ENCODE measurements at places on chromosomes 5 and 9.
A peak's percentile ranks its signal among the peaks of the same experiment; 100 is the strongest.

GRCh38 chr5:76299592-76299991, 103.5 kb upstream of the IQGAP2 start:
- DNase-seq = no peak

- DNase-seq = no peak
Measured at GRCh38 chr5:147578228-147579024, 68.6 kb upstream of the DPYSL3 start.

DNA sequence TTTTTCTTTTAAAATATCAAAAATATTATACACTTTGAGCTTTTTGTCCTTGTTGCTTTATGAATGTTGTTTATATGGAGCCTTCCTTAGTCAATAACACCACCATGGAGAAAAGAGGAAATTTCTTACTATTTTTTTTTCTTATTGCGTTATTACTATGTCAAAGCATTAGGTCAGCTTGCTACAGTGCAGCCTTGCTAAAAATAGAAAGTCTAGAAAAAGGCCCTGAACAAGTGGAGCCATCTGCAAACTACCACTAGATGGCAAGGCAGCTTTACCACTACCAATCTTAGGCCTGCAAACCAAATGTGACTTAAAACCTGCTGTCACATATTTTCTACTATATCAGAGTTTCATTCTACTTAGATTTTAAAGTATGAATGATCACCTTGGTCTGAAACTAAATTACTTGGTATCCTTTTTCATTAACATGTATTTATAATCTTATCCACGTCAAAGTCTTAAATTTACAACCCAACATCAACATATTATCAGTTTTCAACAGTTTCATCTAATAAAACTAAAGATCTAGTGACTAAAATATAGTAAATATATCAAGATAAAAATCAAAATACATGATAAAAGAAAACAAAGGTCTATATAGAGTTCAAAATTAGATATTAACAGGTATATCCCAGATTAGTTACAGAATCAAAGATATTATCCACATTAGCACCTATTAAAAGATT, 113.1 kb upstream of the ACOT12 start:
- DNase-seq = peak; percentile 83

GRCh38 chr9:6816581-6816980, 58.8 kb downstream of the KDM4C start:
- DNase-seq = no peak

- DNase-seq = peak; percentile 72
Measured at GRCh38 chr9:128091144-128091543, 23.1 kb downstream of the SLC25A25 start.

DNA sequence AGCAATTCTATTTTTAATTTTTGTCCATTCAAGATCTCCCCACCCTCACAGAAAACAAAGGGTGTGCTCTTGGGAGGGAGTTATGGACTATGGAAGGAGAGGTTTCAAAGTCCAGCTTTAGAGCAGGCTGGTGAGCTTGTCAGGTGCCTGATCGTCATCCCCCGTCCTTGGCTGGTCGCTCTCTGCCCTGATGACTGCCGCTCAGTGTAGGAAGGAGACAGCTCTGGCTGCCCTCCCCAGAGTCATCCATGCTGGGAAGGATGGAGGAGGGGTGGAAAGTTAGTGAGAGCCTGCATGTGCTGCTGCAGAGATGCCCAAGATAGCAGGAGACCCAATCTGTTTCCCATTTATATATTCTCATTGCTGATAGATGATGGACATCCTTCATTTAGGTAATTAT, 96.6 kb downstream of the NLN start:
- DNase-seq = no peak

DNA sequence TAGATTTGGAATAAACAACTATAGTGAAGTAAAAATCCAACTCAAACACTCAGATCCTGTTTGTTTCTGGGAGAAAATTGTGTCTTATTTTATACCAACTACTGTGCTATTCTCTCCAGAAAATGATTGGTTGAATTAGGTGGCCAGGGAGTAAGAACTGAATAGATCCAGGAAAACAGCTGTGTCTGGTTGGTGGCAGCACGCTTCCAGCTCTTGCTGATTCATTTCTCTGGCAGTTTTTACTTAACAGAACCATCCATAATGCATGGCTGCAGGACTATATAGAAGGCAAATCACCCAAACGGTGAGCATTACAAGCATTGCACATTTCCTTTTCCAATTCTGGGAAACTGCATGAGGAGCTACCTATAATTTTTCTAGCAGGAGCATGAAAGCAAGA, 29.5 kb downstream of the DMAC1 start:
- no peak for DNase-seq

DNA sequence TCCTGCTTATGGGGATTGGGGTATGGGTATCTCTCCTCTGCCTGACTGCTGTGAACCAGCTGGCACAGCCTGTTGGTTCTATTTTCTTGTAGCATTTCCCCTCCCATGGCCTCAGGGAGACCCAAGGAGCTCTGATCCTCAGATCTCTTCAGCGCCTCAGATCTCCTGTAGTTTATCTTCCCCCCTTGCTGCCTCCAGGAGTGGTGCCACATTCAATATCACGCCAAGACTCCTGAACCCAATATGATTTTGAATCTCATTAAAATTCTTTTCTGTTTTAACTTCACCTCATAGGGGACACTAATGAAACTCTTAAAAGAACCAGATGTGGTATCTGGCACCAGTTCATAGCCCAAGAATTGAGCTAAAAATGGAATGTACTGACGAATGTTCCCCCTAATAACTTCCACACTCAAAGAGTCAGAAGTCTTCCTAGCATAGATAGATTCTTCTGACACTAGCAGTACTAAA, 59.6 kb upstream of the LIFR start:
- DNase-seq = no peak

DNA sequence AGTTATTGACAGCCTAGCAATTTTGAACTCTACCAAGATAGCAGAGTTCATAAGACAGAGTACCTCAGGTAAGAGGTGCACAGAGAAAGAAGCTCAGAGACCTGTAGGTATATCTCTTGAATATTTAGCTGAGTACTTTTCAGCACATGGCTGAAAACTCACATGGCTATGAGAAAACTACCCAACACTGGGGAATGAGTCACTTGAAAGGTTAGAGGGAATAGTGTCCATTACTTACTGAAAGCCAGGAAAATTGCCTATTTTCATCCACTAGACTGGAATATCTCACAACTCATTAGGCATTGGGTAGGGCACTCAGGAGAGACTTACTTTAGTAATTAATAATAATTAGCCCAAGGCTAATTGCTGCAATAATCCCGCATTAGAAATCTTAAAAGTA, 8.3 kb downstream of the TSLP start:
- no peak for DNase-seq

DNA sequence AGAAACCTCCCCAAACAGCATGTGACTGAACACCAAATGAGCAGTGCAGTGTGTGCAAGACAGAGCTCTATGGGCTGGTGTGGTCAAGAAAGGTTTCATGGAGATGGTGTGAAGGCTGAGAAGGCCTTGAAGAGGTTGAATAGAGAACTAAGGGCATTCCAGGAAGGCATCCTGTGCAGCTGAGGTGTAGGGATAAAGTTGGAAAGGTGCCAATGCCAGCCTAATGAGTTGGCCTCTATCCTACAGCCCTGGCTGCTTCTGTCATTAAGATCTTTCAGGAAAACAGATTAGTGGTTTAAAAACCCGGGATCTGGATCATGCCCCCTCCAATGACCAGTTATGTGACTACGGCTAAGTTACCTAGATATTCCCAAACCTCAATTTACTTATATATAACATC, 4.0 kb downstream of the HDAC3 start:
- DNase-seq = no peak

- no peak for DNase-seq
Measured at GRCh38 chr5:133129289-133129688, 77.5 kb downstream of the HSPA4 start.

GRCh38 chr5:32598997-32599549, 13.7 kb downstream of the SUB1 start:
- DNase-seq = no peak

DNA sequence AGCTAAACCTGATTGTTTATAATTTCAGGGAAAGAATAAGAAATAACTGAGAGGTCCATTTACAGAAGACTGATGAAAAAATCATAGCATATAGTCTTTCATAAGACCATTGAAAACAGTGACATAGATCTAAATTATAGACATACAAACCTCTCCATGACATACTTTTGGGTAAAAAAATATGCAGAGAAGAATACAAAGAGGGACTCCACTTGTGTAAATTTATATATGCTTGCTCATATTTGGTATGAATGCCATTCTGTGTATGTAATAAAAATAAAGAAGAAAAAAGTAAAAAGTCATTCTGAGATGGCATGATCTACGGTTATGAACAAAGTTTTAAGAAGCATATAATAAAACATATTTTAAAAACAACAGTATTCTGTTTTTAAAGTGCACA, 310.7 kb downstream of the ASTN2 start:
- DNase-seq = no peak

- no peak for DNase-seq
Measured at GRCh38 chr5:173452119-173452905, 124.1 kb upstream of the STC2 start.

DNA sequence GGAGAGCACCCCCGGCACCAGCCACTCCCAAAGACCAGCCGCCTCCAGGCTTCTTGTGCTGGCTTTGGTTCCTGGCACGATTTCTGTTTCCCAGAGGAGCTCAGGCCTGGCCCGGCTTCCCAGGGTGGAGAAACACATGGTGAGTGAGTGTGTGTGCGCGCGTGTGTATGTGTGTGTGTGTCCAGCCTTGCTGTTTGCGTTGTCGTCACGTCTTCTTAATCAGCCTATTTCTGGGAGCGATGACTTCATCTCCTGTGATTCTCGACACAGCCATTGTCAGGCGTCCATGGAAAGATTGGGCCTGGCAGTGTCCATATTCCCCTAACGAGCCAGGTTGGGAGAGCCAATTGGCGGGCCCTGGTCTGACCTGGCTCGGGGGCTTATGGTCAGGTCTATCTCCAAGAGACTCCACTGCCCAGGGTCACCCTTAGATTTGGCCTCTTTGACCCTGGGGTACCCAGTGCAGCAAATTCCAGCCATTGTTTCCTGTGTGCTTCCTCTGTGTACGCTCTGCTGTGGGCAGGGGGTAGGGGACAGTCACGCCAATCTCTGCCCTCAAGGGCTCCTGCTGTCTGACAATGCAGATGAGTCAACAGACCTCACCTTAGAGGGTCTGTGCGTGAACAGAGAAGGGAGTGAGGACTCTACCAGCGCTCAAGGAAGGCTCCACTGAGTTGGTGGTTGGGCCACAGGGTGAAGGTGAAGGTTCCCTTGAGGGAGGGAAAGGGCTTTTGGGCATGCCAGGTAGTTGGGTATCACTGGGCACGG, 73.8 kb downstream of the DAB2IP start:
- no peak for DNase-seq

DNA sequence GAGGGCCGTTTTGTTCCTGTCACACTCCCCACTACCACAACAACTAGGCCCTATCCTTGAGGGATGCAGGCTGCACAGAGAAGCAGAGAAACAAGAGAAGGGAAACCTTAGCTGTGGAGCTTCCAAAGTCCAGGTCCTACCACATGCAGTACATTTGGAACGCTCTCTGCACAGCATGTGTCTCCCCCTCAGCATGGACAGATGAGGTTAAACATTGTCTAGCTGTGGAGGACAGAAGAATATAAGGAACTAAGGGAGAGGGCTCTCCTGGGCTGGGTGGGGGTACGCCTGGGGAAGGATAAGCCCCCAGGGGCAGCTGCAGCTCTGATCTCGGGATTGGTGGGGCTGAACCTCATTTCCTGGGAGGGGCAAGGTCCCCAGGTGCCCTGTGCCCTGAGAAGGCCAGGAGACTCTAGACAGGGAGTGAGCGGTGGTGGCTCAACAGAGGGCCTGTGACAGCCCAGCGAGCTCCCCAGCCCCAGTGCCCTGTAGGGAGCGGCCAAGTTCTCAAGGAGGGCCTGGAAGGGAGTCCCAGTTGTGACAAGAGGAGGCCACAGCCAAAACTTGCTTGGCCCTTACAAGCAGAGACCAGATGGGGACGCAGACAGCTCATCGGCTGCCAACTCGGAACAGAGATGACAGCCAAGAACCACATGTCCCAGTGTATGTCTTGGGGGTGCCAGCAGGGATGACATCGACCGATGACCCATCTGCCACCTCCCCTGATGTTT, 30.1 kb downstream of the TSPAN17 start:
- DNase-seq = no peak

GRCh38 chr9:94014066-94014654, 59.0 kb upstream of the BARX1 start:
- DNase-seq = peak; percentile 44

GRCh38 chr5:142179776-142180387, 71.3 kb downstream of the NDFIP1 start:
- DNase-seq = no peak

DNA sequence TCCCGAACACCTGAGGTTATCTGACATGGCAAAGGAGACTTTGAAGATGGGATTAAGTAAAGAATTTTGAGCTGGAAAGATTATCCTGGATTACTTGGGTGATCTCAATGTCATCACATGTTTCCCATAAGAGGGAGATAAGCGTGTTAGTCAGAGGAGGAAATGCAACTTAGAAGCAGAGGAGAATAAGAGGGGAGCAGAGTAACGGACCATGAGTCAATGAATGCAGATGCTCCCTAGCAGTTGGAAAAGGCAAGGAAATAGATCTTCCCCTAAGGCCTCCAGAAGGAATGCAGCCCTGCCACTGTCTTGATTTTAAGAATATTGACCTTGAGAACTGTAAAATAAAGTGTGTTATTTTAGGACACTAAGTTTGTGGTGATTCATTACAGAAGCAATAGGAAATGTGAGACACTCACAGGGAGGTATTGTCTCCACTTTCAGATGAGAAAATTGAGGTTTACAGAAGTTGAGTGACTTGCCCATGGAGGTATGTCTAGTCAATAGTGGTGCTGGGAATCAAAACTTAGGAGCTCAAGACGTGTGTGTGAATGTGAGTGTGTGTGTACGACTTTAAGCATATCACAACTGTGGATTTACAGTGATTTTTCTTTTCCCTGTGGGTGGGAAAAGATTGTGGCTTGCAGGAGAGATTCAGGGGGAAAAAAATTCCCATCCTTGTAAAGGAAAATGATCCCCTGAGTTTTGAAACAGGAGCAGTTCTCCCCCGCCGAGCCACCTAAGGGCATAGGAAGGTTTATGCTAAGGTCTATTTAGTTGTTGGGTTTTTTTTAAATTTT, 125.3 kb downstream of the TRIM32 start:
- no peak for DNase-seq

GRCh38 chr5:179430193-179431175, 85.2 kb upstream of the ADAMTS2 start:
- no peak for DNase-seq

- DNase-seq = no peak
Measured at GRCh38 chr5:102920762-102921161, 165.7 kb downstream of the PAM start.

DNA sequence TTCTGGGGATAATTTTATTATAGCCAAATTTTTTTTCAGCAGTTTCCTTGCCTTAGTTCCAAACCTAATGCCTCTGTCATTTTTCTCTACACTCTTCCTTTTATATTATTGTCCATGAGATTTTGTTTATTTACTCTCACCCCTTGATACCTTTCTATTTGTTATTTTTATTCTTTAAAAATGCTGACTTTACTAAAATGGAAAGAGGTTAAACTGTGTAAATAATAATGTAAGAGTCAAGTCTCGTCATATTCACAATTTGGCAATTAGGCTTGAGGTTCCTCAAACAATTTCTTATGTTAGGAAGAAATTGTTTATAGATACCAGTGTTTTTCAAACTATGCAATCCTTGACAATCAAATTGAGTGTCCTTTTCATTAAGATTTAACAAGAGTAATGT, 428.6 kb upstream of the CDH9 start:
- DNase-seq = no peak

Measured in K562 (cell line).